ENCODE measurements at places on chromosomes 3 and 15.
A peak's percentile ranks its signal among the peaks of the same experiment; 100 is the strongest.

DNA sequence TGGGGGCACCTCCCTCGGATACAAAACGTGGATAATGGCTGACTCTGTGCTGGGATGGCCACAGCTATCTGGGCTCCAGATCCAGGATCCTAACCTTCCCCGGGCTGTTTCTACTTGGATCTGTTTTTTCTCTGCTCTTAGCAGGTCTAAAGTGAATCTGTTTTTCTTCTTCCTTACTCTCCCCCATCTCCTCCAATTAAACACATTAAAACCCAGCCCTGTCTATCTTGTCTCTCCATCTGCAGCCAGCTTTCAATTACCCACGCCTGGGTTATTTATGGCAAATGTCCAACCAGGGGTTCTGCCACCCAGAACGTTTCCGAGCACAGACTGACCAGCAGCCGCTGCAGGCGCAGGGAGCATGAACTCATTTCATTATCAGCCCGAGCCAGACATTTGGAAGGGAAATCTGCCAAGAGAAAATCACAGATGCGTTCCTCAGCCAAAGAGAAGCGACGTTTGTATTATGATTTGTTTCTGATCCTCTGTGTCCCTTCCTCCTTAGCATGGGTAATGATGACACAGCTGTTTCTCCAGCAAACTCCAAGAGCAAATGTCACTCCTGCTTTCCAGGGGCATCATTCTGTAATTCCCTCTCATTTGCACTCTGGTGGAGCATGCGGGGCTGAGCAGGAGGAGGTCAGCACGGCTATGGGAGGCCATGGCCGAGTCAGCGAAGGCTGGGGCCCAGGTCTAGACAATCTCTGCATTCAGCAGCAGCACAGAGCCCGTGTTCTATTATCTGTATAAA is 42.0 kb downstream of the UMPS start:
- no peak for DNase-seq

DNA sequence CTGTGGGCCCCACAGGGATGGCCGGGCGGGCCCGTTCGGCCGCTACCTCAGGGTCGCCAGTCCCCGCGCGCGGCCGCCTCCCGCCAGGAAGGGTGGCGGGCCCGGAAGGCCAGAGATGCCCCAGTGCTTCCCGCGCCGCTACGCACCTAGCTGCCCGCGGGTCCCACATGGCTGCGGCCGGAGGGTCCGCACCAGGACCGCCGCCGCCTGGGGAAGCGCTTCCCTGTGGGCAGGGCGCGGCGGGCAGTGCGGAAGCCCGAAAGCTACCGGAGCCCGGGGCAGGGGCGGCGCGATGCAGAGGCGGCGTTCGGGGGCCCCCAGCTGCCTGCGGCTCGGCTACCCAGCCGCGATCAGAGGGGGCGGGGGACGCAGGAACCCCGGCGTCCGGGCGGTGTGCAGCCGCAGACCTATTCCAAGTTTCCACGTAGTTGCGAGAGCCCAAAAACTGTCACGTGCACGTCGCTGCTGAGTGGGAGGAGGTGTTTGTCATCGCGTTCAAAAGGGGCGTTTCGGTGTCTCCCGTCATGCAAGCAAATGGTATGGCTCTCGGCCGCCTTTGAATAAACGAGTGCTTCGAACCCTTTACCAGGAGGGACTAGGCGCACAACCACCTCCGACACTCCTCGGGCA is at the start of gene TRANK1:
Gene TRANK1, minus strand, starts transcription at position 414 of the 630 bp plus-strand sequence. Its CDS starts 245 bp downstream, at position 169.
- DNase-seq: peak; percentile 60

DNA sequence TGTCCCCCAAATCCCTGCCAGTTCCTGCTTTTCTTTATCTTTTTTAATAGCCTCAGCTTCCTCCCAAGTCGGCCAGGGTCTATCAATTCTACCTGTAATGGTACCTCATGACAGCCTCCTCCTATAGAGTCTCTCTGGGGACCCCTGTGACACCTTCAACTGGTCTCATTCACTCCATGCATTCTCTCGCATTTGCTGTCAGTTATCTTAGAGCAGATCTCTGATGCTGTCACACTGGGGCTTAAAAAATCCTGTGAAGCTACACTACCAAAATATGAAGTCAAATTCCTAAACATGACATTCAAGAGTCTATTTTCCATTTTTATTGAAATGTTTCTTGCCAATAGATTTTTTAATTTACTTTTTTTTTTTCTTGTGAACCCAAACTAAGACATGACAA is 5.5 kb downstream of the VPS39 start:
- no peak for DNase-seq

DNA sequence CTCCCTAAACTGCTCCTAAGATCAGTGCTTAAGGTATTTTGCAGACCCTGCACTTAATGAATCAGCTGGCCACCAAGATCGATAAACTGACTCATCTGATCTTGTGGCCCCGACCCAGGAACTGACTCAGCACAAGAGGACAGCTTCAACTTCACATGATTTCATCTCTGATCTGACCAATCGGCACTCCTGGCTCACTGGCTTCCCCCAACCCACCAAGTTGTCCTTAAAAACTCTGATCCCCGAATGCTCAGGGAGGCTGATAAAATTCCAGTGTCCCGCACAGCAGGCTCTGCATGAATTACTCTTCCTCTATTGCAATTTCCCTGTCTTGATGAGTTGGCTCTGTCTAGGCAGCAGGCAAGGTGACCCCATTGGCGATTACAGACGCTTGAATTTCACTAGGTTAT is 13.5 kb downstream of the HTR3E start:
- no peak for DNase-seq

Data from thymus (tissue), 14 donors.